ENCODE measurements at places on chromosomes 5 and 9.

GRCh38 chr9:132744881-132745755 is 74.9 kb downstream of the GTF3C4 start:
- DNase-seq = no peak

- no peak for DNase-seq
Measured at GRCh38 chr5:90613918-90614504, 55.4 kb downstream of the ADGRV1 start.

DNA sequence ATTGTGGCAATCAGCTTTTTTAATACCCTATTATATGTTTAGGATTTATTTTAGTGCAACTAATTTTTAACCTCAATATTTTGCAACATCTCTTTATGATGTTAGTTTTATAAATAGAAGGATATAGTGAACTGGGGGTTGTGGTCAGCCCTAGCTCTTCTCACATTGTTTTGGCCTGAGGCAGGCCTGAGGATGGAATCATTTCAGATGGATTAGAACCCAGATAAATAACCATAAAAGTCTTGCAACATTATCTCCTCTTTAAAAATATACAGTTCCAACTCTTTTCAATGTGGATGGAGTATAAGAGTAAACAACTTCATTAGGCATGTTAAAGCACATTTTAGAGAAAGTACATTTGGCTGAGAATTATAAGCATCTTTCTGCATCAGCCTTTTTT is 522.7 kb downstream of the NR2F1-AS1 start:
- DNase-seq = no peak

DNA sequence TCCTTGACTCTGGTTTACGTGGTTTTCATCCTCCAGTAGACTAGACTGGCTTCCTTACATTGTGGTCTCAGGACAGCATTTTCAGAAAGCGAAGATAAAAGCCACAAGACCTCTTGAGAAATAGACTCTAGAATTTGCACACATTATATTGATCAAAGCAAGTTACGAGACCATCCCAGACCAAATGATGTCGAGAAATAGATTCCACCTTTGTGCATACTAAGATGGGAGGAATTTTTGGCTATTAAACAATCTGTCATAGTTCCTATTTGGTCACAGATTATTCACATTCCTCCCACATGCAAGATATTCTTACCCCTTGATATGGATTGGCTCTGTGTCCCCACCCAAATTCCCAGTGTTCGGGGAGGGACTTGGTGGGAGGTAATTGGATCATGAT is 65.6 kb downstream of the TEX10 start:
- DNase-seq = no peak

All from head of caudate nucleus (tissue), 42 donors.